ENCODE measurements at places on chromosomes 7 and 10.

DNA sequence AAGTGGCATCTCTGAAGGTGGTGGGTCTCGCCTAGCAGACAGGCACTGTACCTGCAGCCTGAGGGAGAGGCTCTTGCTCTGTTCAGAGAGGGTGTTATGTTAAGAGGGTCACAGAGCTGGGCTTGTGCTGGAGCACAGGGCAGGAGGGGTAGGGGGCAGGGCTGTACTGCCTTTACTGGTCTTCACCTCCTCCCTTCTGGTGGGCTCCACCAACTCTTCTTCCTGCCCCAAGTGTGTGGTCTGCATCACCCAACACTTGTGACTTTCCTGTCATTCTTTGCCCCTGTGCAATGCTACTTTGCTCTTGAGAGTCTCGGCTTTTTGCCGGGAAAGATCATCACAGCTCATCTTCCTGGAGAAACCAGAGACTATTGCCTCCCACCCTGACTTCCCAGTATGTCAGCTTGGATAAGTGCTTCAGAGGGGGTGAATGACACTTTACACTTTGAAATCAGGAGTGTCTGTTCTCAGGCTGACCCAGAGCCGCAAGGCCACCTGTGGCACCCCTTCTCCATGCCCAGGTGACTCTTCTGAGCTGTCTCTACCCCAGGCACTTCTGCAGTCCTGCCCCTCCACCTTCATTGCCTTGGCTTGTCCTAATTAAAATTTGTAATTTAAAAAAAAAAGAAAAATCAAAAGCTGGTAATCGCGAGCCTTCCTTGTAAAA lies 38.4 kb upstream of the IKZF1 start:
- no peaks in the 10 kb centered on the region for H3K27me3 ChIP-seq
- H3K27ac ChIP-seq: no peak overlapping the region
- no peaks in the 10 kb centered on the region for H3K4me1 ChIP-seq

- no peak for DNase-seq
- no peak overlapping the region for H3K27ac ChIP-seq
- H3K36me3 ChIP-seq: peaks cover 71% of the 10 kb centered on the region
- no peaks in the 10 kb centered on the region for H3K4me1 ChIP-seq
- no peak overlapping the region for H3K4me3 ChIP-seq
- H3K27me3 ChIP-seq: no peaks in the 10 kb centered on the region
Observed at GRCh38 chr7:45099891-45100760, 11.4 kb upstream of the NACAD start.

DNA sequence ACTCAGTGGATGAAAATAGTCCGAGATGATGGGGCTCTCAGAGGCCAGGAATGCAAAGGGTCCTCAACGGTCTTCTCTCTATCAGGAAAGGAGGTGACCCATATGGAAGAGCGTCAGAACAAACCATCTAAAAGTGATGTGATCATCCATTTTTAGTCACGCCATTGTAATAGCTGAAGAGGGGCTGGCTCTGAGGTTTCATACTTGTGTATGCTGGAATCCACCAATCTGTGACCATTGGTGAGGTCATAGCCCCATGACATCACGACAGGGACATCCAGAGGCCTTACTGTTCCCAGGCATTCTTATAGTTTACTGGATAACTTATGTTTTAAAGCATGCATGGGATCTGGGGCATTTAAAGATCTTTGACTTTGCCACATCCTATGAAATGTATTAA lies 83.6 kb downstream of the C10orf90 start:
- H3K27me3 ChIP-seq: no peaks in the 10 kb centered on the region
- DNase-seq: no peak
- H3K4me1 ChIP-seq: no peaks in the 10 kb centered on the region
- no peak overlapping the region for H3K27ac ChIP-seq

DNA sequence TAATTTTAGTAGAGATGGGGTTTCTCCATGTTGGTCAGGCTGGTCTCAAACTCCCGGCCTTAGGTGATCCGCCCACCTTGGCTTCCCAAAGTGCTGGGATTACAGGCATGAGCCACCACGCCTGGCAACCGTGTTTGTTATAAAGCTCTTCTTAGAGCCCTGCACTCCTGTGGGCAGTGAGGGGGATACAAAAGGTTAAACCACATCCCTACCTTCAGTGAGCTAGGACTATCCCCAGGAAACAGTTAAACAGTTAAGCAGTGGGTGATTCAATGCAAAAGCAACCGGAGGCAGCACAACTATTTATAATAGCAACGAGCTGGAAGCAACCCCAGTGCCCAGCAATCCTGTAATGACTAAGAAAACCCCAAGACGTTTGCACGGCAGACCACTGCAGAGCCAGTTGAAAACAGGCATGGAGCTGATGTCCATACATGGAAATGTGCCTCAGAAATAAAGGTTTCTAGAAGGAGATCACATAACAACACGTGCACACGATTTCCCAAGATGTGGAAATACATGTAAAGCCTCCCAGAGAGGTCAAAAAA lies 107.2 kb upstream of the LYZL2 start:
- no peak overlapping the region for H3K27ac ChIP-seq
- no peaks in the 10 kb centered on the region for H3K36me3 ChIP-seq
- peaks cover 8% of the 10 kb centered on the region for H3K4me1 ChIP-seq
- H3K4me3 ChIP-seq: no peak overlapping the region
- DNase-seq: peak; percentile 23
- no peaks in the 10 kb centered on the region for H3K27me3 ChIP-seq

DNA sequence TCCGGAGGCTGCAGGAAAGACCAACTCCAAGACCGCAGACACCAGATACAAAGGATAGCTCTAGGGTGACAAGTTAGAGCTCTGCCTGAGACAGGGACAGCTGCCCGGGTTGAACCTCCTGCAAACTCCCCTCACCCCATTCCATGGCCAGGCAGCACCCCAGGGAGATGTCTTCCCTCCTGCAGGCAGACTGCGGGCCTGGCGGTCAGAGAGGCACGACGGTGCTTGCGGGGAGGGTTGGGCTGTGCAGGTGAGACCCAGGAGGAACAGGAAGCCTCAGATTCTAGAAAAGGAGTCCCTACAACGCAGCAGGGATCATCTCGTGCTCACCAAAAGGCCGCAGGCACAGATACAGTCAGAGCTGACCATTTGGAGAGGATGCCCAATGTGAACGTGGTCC lies 34.6 kb downstream of the CARD11 start:
- no peaks in the 10 kb centered on the region for H3K27me3 ChIP-seq
- no peaks in the 10 kb centered on the region for H3K36me3 ChIP-seq
- H3K4me3 ChIP-seq: no peak overlapping the region
- DNase-seq: no peak

DNA sequence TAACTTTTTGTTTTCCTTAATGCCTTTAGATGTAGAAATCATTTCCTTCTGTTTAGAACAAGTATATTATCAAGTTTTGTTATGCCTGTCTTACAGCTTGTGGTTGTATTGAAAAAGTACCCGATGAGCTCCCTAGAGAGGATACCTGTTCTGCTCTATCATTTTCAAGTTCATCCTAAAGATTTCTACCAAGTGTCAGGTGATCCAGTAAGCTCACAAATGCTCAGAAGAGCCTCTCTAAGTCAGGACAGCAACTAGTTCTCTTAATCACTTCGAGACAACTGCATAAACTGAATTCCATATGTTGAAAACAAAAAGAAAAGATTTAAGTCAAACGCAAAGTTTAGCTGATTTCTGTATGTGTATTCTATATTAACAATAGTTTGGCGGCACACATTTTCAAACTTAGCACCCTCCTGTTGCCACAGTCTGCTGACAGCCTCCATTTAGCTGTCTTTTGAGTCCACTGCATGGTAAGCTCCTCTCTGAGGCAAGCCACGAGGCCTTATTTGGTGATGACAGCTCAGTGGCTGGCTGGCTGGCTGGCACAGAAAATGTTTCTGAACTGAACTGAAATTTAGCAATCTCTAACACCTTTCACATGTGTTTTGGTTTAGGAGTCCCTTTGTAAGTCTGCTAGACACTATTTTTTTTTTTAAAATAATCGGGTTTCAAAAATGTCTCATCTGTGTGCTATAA lies 59.4 kb downstream of the SEMA3C start:
- no peak overlapping the region for H3K4me3 ChIP-seq
- H3K4me1 ChIP-seq: peaks cover 12% of the 10 kb centered on the region
- peak; percentile 69 for DNase-seq
- H3K36me3 ChIP-seq: no peaks in the 10 kb centered on the region
- H3K27me3 ChIP-seq: no peaks in the 10 kb centered on the region

DNA sequence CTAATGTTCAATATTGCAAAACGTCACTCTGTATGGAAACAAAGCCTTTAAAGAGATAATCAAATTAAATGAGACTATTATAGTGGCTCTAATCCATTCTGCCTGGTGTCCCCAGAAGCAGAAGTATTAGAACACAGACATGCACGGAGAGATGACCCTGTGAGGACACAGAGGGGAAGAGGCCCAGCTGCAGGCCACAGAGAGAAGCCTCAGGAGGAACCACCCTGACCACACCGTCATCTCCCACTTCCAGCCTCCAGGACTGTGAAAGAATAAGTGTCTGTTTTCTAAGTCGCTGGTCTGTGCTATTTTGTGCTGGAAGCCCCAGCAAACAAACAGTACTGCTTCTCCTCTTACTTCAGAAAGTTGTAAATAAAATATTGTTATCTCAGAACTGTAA lies 283.5 kb upstream of the ADARB2 start:
- no peak overlapping the region for H3K27ac ChIP-seq
- H3K27me3 ChIP-seq: no peaks in the 10 kb centered on the region
- no peak for DNase-seq

- no peaks in the 10 kb centered on the region for H3K27me3 ChIP-seq
- H3K36me3 ChIP-seq: peaks cover 3% of the 10 kb centered on the region
- no peak overlapping the region for H3K27ac ChIP-seq
- peaks cover 5% of the 10 kb centered on the region for H3K4me1 ChIP-seq
- DNase-seq: no peak
Observed at GRCh38 chr7:51138123-51139085, 178.2 kb downstream of the COBL start.

GRCh38 chr7:66055321-66055956 lies 20.2 kb upstream of the ASL start:
- no peak overlapping the region for H3K4me3 ChIP-seq
- no peak for DNase-seq
- H3K27me3 ChIP-seq: no peaks in the 10 kb centered on the region
- H3K4me1 ChIP-seq: no peaks in the 10 kb centered on the region
- H3K36me3 ChIP-seq: no peaks in the 10 kb centered on the region
- no peak overlapping the region for H3K27ac ChIP-seq

- H3K36me3 ChIP-seq: no peaks in the 10 kb centered on the region
- DNase-seq: no peak
- H3K27ac ChIP-seq: no peak overlapping the region
- H3K4me3 ChIP-seq: no peak overlapping the region
Observed at GRCh38 chr10:122567056-122567660, 6.6 kb downstream of the DMBT1 start.

GRCh38 chr10:124092250-124092859 lies 1.0 kb downstream of the CHST15 start:
- H3K36me3 ChIP-seq: no peaks in the 10 kb centered on the region
- no peaks in the 10 kb centered on the region for H3K27me3 ChIP-seq
- H3K4me1 ChIP-seq: peaks cover 47% of the 10 kb centered on the region
- peak overlapping the region; percentile 74 for H3K4me3 ChIP-seq
- peak; percentile 27 for DNase-seq

- no peak for DNase-seq
- no peaks in the 10 kb centered on the region for H3K27me3 ChIP-seq
- no peaks in the 10 kb centered on the region for H3K4me1 ChIP-seq
- no peak overlapping the region for H3K27ac ChIP-seq
- H3K4me3 ChIP-seq: no peak overlapping the region
Observed at GRCh38 chr7:121744877-121745276, 128.1 kb upstream of the PTPRZ1 start.

- H3K27me3 ChIP-seq: no peaks in the 10 kb centered on the region
- no peak for DNase-seq
- H3K4me3 ChIP-seq: no peak overlapping the region
- H3K4me1 ChIP-seq: no peaks in the 10 kb centered on the region
- no peaks in the 10 kb centered on the region for H3K36me3 ChIP-seq
Observed at GRCh38 chr10:76129213-76129612, 697.8 kb downstream of the LRMDA start.

GRCh38 chr7:50598460-50599343 lies 33.5 kb upstream of the DDC start:
- H3K27me3 ChIP-seq: no peaks in the 10 kb centered on the region
- DNase-seq: no peak
- peaks cover 1% of the 10 kb centered on the region for H3K36me3 ChIP-seq
- H3K27ac ChIP-seq: no peak overlapping the region

GRCh38 chr10:104122225-104123107 lies 495 bp downstream of the SFR1 start:
- no peaks in the 10 kb centered on the region for H3K27me3 ChIP-seq
- DNase-seq: no peak

- no peaks in the 10 kb centered on the region for H3K27me3 ChIP-seq
- no peaks in the 10 kb centered on the region for H3K4me1 ChIP-seq
- no peak overlapping the region for H3K27ac ChIP-seq
- no peaks in the 10 kb centered on the region for H3K36me3 ChIP-seq
- no peak for DNase-seq
- H3K4me3 ChIP-seq: no peak overlapping the region
Observed at GRCh38 chr10:69222157-69223027, 2.3 kb downstream of the HKDC1 start.

DNA sequence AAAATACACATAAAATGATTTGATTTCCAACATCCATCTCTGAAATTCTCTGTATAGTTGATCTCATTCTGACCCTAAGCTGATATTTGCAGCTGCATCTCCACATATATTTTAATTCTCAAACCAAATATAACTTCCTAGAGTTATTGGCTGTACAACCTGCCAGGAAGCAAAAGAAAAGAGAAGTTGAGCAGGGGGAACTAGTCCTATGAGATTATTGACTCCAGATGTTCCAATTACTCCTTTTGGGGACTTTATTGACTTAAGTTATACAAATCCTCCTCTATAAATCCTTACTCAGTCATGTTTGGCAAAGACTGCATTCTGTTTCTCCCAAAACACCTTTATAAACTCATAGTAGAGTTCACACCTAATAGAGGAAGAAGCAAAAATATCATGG lies 599.4 kb upstream of the ANKRD30A start:
- no peak overlapping the region for H3K4me3 ChIP-seq
- no peak for DNase-seq
- H3K36me3 ChIP-seq: no peaks in the 10 kb centered on the region
- H3K27ac ChIP-seq: no peak overlapping the region
- no peaks in the 10 kb centered on the region for H3K27me3 ChIP-seq

- H3K4me1 ChIP-seq: no peaks in the 10 kb centered on the region
- no peak overlapping the region for H3K4me3 ChIP-seq
- H3K36me3 ChIP-seq: no peaks in the 10 kb centered on the region
- no peaks in the 10 kb centered on the region for H3K27me3 ChIP-seq
- H3K27ac ChIP-seq: no peak overlapping the region
- no peak for DNase-seq
Observed at GRCh38 chr7:91375378-91375777, 111.1 kb downstream of the FZD1 start.

DNA sequence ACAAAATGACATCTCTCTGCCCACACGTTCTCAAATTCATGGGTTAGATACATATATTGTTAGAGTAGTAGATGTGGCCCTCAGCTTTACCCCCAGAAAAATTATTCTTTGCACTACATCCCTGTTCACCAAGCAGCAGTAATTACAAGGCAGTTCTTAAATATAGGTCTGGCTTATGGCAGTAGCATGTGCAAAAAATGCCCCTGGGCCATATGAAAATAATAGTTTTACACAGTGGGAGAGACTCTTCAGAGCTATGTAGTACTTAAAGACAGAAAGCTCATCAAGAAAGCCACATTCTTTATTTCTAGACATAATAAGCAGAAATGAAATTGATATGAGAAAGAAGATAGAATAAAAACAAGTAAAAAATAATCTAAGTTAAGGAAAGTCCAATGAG lies 196.3 kb upstream of the FOXP2 start:
- peaks cover 8% of the 10 kb centered on the region for H3K4me1 ChIP-seq
- no peaks in the 10 kb centered on the region for H3K27me3 ChIP-seq
- H3K36me3 ChIP-seq: no peaks in the 10 kb centered on the region
- H3K4me3 ChIP-seq: no peak overlapping the region

- no peaks in the 10 kb centered on the region for H3K4me1 ChIP-seq
- H3K4me3 ChIP-seq: no peak overlapping the region
- no peaks in the 10 kb centered on the region for H3K36me3 ChIP-seq
- H3K27me3 ChIP-seq: peaks cover 2% of the 10 kb centered on the region
- H3K27ac ChIP-seq: no peak overlapping the region
Observed at GRCh38 chr10:46548498-46549090, 7.9 kb downstream of the GPRIN2 start.

Measured in gastrocnemius medialis (tissue), 4 donors.